ENCODE measurements at places on chromosomes 5 and 9.

DNA sequence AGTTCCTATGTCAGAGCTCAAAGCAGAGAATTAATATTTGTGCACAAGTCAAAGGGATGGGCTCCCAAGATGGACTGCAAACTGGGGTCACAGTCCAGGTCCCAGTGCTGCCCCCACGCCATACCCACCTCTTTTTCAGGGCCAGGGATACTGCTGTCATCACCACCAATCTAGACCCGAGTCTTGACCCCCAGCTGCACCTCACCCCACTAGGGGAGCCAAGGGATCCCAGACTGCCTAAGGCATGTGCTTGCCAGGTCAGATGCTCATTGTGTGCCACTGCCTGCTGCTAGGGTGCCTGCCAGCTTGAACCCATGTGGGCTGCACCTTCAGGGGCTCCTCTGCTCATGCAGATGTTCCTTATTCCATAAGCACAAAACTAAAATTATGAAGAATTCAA lies 215.6 kb upstream of the NREP start:
- no peak for DNase-seq

DNA sequence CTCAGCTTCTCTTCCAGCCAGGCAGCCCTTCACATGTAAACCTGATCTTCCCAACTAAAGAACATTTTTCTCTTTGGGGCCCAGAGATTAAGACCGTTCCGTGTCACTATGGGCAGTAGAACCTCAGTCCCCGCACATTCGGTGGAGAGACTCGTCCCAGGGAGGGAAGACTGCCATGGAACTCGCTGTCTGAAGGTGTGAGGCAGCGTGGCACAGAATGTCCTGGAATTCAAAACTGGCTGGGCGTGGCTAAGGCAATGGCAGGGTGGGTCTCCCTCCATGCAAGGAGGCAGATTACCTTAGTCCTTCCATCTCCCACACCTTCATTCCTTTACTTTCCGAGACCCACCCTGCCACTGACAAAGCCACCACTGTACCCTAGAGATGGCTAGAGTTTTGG lies 57.4 kb upstream of the ZNF354A start:
- DNase-seq: no peak

- no peak for DNase-seq
Measured at GRCh38 chr5:55923177-55923771, 71.5 kb downstream of the IL6ST start.

DNA sequence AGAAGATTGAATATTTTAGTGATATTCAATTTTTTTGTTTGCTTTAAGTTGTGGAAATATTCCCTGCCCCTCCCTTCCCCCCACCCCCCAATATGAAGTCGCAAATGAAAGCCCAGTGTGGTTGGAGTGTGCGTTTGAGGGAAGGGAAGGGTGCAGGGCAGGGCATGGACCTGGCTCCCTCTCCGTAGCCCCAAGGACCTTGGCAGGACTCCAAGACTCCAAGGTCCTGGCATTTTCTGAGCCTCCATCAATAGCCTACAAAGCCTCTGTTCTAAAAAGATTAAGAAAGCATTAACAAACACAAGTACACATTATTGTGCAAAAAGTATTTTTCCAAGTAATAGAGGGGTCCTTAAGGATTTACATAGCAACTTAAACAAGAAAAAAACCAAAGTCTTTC lies 38.8 kb upstream of the PTPN3 start:
- DNase-seq: no peak

- DNase-seq: no peak
Measured at GRCh38 chr5:37722236-37723161, 117.3 kb downstream of the GDNF start.

DNA sequence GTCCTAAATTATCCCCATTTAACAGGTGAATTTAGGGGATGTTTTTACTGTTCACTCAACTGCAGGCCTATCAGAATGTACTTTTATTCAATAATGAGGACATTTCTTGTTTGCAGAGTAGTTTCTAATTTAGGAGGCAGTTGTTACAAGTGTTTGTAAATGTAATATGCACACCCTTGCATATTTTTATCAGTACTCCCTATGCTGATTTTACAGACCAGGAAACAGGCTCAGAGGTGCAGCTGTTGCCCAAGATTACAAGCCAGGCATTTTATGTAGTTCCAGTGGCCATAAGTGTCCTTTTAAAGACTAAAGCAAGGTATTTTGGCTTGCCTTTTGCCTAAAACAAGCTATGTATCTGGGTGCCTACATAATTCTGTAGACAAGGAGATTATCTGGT lies 47.6 kb upstream of the BRINP1 start:
- no peak for DNase-seq

DNA sequence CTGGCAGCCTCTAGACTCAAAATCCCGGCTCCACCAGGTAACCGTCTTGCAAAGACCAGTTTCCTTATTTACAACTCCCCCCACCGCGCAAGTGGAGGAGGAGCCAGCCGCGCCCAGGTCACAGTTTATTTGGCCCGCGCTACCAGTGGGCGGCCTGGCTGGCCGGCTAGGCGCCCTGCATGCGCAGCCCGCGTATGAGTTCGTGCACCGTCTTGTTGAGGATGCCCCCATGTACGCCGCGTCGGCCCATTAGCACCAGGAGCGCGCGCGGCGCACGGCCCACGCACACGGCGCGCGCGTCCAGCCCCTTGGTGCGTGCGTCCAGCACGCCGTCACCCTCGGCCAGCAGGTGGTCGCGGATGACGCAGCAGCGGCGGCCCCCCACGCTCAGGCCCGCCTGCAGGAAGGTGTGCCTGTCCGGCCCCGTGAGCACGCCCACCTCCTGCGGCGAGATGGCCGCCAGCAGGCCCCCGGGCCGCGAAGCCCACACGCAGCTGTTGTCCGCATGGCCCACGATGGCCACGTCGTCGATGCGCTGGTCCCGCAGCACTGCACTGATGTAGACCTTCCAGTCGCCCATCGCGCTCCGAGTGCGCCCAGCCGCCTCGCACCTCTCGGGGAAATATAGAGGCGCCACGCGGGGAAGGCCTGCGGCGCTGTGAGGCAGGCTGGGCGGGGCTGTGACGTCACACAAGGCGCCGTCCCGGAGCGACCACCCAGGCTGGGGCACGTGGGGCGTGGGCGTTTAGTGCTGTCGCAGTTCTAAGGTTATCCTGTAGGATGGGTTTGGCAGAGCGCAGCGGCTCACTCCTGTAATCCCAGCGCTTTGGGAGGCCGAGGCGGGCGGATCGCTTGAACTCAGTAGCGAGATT lies at the start of gene PFN3:
Gene PFN3, minus strand, starts transcription at position 665 of the 872 bp plus-strand sequence. Its CDS starts 85 bp downstream, at position 580.
- no peak for DNase-seq

DNA sequence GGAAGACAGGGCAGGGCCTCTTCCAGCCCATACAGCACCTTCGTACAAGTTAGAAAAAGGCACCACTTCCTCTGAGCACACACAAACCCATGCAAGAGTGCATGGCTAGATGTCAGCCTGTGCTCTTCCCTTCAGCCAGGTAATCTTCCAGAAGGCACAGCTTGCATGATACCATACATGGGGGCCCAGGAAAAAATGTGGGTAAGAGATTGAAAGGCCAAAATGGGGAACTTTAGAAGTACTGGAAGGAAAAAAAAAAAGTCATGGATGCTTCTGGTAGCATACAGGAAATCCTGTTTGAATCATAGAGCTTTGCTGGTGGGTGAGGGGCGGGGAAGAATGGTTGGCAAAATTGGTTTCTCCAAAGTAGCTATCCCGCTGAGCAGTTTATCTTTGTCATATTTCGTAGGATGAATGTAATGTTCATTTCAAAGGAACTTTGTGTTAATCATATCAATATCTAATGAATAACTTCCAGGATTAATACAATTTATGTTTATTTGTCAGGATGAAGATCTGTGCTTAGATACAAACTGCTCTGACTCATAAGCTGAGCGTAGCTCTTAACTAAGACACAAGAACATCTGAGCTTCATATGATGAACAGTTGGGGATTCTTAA lies 78.2 kb upstream of the MAP3K1 start:
- no peak for DNase-seq

- no peak for DNase-seq
Measured at GRCh38 chr5:179779826-179780225, 14.0 kb upstream of the LTC4S start.

- no peak for DNase-seq
Measured at GRCh38 chr9:125372441-125373226, 111.0 kb downstream of the GAPVD1 start.

- DNase-seq: peak; percentile 34
Measured at GRCh38 chr5:79236970-79237739, 1.2 kb downstream of the JMY start.

GRCh38 chr9:135890190-135891026 lies 16.9 kb downstream of the CAMSAP1 start:
- DNase-seq: no peak

DNA sequence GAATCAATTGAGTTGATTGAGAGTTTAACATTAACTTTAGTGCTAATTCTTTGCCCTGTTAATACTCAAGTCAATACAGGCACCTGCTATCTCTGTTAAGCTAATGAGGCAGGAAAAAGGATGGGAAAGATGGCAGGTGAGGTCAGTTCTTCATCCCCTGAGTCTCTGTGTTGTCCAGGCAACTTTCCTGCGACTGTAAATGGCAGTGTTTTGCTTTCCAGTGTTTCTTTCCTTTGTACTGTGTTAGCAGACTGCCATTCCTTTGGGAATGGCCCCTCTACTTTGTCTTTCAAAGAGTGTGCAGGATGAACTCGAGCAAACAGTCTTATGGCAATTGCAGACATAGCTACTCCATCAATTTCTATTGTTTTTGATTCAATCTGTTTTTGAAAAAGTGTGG lies 202.2 kb upstream of the VLDLR start:
- no peak for DNase-seq

GRCh38 chr5:66344544-66344943 lies 200.4 kb downstream of the SREK1 start:
- no peak for DNase-seq

DNA sequence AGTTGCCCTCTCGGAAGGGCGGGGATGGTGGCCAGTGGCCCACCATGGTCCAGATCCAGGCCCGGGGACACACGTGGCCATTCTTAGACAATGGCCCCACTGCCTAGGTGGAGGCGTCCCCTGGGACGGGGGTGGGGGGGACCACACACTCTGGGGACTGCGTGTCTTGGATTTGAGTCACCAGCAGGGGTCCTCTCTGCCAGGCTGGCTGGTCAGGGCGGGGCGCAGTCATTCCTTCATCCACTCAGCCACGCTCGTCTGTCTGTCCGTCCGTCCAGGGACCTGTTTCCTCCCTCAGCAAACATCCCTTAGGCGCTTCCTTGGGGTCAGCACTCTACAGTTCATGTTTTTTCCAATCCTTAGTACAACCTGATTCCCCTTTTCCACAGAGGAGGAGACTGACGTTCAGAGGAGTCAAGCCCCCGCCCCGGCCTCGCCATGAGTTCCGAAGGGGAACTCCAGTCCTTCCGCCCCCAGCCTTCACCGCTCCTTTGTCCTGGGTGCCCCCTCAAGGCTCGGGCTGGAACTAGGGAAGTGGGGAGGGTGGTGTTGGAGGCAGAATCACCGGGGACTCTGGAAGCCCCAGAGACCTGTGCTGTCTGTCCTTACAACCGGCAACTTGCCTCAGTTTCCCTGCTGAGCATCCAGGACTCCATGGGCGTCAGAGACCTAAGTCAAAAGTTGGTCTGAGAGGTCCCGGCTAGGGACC lies 276.6 kb upstream of the MVB12B start:
- no peak for DNase-seq

DNA sequence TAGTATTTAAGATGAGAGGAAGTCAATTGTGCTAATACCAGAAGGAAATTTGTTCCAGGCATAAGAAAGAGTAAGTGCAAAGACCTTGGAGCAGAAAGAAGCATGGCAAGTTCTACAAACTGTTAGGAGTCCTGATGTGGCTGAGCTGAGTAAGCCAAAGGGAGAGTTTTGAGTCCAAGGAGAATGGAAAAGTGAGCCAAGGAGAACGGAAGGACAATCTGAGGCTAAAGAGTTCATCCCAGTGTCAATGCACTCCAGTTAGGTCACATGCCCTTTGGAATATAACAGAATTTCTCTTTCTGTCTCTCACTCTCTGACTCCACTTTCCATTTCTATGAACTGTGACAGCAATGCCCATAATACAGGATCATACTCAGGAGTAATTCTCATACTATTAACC lies 224.7 kb downstream of the CAAP1 start:
- no peak for DNase-seq

- no peak for DNase-seq
Measured at GRCh38 chr5:180208435-180209081, 453 bp downstream of the RASGEF1C start.

- no peak for DNase-seq
Measured at GRCh38 chr9:136769710-136770191, 5.4 kb upstream of the LCN15 start.

- no peak for DNase-seq
Measured at GRCh38 chr9:22146604-22147003, 137.5 kb upstream of the CDKN2B start.

- no peak for DNase-seq
Measured at GRCh38 chr5:145787507-145787906, 47.6 kb downstream of the PRELID2 start.

DNA sequence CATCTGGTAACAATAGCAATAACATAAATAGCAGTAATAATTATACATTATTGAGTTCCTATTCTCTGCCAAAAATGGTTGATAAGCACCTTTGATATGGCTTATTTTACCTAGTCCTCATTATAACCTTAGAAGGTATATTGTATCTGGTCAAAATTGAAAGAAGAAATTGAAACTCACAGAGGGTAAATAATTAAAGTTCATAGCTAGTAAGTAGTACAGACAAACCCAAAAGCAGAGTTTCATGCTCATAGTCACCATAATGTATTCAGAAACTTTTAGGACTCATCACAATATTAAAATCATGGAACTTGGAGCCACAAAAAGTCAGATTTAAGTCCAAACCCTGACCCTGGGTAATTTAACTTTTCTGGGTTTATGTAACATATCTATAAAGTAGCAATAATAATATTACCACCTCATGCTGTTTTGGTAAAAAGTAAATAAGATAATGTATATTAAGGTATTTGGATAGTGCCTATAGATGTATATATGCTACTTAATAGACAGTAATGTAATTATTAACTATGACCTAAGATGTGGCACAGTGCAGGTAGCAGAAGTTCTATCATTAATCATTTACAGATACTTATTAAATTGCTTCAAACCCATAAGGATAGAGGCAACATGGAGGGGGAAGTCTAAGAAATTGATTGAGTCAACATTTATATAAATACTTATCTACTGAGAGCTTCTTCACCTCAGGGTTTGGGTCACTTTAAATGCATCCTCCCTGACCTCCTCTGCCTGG lies 32.4 kb downstream of the STK32A start:
- no peak for DNase-seq

DNA sequence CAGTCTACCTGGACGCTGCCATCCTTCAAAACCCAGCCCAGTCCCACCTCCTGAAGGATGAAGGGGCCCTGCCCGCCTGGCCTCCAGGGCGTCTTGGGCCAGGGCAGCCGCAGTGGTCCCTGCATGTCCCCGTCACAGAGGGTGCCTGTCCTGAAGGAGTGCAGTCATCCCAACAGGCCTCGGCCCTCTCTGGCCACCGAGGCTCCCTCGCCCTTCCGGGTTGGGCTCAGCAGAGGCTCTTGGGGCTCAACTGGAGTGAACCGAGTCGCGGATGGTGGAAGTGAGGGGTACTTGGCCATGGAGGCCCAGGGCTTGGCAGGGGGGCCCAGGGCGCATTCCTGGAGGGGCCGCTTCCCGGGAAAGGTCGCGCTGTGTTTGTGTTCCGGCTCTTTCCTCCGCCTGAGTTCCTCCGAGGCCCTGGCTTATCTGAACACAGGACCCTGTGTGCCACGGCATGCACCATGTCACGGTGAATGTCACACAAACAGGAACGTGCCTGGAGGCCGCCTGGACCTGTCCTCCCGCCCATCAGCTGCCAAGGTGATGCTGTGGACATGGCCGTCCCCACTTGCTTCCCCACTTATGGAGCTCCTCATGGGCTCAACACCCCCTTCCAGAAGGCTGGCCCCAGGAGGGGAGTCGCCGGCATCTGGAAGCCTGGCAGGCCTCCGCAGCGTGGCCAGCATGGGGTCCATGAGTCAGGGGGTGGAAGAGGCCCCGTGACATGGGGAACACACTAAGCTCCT lies 25.7 kb upstream of the OBP2B start:
- DNase-seq: peak; percentile 56

- DNase-seq: no peak
Measured at GRCh38 chr9:130329061-130329460, 63.5 kb downstream of the HMCN2 start.
